ENCODE measurements at places on chromosomes 11 and 22.

GRCh38 chr22:27438271-27438980, 363.1 kb downstream of the MN1 start:
- no peak for DNase-seq

- DNase-seq: no peak
Observed at GRCh38 chr22:20439556-20439927, 1.9 kb upstream of the SCARF2 start.

- DNase-seq: peak; percentile 62
Observed at GRCh38 chr11:123086305-123086704, 24.4 kb upstream of the HSPA8 start.

DNA sequence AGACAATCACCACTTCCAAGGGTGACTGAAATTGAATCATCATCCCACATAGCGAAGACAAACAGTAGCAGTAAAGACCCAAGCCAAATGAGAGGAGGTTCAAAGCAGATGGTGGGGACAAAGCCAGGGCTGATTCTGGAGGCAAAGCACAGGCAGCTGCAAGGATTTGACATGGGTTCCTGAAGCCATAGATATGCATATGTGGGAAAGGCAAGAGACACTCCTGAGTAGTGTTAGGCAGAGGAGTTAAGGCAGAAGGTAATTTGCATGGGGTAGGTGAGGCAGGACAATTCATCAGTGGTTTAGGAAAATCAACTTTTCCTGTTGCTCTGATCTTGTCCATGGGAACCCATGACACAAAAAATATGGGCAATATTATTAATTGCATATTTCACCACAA, 462.8 kb downstream of the FAM181B start:
- no peak for DNase-seq

GRCh38 chr22:37797874-37798500, 9.7 kb upstream of the GCAT start:
- no peak for DNase-seq

- no peak for DNase-seq
Observed at GRCh38 chr22:19814428-19814827, 40.2 kb downstream of the GNB1L start.

- no peak for DNase-seq
Observed at GRCh38 chr22:36741204-36741793, 34.6 kb downstream of the IFT27 start.

- DNase-seq: no peak
Observed at GRCh38 chr22:47020166-47020565, 257.7 kb downstream of the TBC1D22A start.

GRCh38 chr11:48172818-48173609, 43.6 kb upstream of the OR4B1 start:
- peak; percentile 51 for DNase-seq

GRCh38 chr22:36056980-36057379, 28.4 kb upstream of the RBFOX2 start:
- DNase-seq: no peak

- DNase-seq: no peak
Observed at GRCh38 chr11:97349201-97349600, 959.4 kb downstream of the JRKL start.

GRCh38 chr11:11349870-11350337, 3.1 kb downstream of the CSNK2A3 start:
- DNase-seq: no peak

- DNase-seq: no peak
Observed at GRCh38 chr11:73229321-73229895, 11.3 kb downstream of the P2RY2 start.

GRCh38 chr11:3129591-3130268, 35.4 kb downstream of the OSBPL5 start:
- no peak for DNase-seq

All from NCI-H1694 treated with DMSO at 0.1 percent for 48 hours (cell line).